ENCODE measurements at places on chromosomes 2 and 18.

DNA sequence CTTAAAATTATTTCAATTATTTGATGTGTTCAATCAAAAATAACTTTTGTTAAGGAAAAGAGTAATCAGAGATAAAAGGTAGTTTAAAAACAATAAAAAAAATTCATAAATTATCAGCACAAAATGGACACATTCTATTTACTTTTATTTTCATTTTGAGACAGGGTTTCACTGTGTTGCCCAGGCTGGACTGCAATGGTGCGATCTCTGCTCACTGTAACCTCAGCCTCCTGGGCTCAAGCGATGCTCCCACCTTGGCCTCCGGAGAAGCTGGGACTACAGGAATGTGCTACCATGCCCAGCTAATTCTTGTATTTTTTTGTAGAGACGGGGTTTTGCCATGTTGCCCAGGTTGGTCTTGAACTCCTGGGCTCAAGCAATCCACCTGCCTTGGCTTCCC, 47.1 kb downstream of the LPIN2 start:
- no peak for DNase-seq

- DNase-seq: no peak
Measured at GRCh38 chr2:159776321-159776720, 21.7 kb downstream of the CD302 start.

DNA sequence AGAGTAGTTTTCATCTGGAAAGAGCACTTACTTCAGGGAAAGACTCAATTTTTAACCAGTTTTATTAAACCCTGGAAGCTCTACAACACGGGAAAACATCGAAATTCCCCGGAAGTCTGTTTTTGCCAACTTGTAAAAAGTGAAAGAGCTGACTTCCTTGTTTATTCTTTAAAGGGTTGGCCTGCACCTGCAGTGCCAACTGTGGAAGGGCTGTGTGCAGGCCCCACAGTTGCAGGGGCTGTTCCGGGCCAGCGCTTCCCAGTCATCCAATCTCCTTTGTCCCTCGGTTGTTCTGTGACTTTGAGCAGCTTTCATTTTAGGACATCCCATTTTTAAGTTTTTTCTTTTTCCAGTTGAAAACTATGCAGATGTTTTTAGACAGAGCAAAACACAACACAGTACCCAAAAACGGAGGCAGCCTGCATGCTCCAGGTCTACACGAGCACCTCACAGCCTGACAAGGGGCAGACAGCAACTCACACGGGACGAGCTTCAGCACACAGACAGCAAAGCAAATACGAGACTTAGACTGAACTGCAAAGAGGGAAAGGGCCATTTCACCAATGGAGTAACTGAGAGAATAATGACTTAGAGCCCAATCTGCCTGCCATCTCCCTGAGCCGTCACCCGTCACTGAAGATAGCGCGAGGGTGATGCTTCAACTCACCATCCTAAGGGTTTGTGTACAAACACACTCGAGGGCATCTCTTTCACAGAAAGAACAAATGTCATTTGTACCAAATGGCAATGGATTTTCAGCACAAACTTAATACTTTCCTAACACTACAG, 70.6 kb downstream of the EMILIN2 start:
- DNase-seq: no peak

GRCh38 chr2:127235082-127235702, 15.1 kb upstream of the CYP27C1 start:
- no peak for DNase-seq

- DNase-seq: no peak
Measured at GRCh38 chr2:175918935-175919334, 83.1 kb downstream of the LNPK start.

- DNase-seq: no peak
Measured at GRCh38 chr2:8223695-8224346, 458.0 kb upstream of the ID2 start.

- no peak for DNase-seq
Measured at GRCh38 chr2:23449831-23450331, 64.9 kb downstream of the KLHL29 start.

DNA sequence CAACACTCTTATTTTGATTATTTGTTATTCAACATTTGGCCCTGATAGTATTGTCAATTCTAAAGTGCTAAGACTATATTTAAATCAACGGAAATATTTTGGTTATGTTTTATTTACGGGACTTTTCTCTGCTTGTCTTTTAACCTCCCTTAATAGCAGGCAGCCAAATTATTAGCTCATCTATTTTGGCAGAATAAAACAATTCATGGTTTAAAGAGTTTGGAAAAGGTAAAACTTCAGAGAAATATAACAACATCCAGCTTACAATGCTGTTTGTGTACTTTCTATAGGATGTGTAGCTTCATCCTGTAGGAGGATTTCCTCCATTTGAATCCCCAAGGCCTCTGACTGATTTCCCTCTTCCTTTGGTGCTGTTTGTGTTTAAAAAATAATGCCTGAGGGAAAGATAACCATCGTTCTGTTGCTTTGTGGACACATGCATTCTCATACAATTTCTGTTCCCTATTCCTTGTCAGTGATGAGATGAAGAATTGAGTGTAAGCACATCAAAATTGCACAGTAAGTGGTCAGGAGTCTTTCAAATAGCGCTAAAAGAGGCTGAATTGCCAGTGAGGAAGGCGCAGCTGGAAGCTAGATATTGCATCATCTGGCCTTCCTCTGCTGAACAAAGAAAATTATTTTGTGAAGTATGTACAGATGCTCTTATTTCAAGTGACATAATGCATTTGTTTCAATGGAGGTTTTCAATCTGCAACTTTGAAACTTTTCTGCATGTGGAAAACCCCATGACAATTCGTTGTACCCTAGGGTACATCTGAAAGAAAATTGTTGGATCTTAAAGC, 80.3 kb downstream of the CD28 start:
- no peak for DNase-seq

GRCh38 chr2:88658326-88658725, 31.1 kb upstream of the EIF2AK3 start:
- no peak for DNase-seq

GRCh38 chr2:5846881-5847280, 154.7 kb downstream of the SOX11 start:
- no peak for DNase-seq
